Activated T-helper 1 cell treated with anti-CD3 and anti-CD28 coated beads, Interleukin-12 subunit alpha, Interleukin-12 subunit beta, Interleukin-2, Interleukin-4 antibody, amounts not matched to agents 30 ng/mL and 10 ng/mL and 1 ng/mL, durations not matched to agents 14 hours and 24 hours and 36 hours (primary cell): ENCODE measurements at places on chromosomes 11 and 22.

DNA sequence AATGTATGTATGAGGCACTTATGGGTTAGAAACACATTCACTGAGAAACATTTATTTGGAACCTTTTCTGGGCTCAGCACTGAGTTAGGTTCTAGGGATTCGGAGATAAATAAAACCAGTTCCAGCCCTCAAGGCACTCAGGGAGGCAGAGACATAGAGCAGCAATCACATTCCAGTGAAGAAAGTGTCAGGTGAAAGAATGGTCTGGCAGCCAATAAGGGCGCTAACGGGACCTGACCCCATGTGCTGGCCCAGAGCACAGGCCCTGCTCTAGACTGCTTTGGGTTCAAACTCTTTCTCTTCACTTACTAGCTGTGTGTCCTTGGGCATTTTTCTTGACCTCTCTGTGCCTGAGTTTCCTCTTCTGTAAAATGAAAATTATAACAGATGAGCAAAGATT is 146.0 kb upstream of the SYT13 start:
- DNase-seq: no peak

GRCh38 chr22:19719050-19719482 is 4.3 kb upstream of the GP1BB start:
- no peak for DNase-seq

- no peak for DNase-seq
Observed at GRCh38 chr11:30147293-30147692, 83.5 kb upstream of the FSHB start.

DNA sequence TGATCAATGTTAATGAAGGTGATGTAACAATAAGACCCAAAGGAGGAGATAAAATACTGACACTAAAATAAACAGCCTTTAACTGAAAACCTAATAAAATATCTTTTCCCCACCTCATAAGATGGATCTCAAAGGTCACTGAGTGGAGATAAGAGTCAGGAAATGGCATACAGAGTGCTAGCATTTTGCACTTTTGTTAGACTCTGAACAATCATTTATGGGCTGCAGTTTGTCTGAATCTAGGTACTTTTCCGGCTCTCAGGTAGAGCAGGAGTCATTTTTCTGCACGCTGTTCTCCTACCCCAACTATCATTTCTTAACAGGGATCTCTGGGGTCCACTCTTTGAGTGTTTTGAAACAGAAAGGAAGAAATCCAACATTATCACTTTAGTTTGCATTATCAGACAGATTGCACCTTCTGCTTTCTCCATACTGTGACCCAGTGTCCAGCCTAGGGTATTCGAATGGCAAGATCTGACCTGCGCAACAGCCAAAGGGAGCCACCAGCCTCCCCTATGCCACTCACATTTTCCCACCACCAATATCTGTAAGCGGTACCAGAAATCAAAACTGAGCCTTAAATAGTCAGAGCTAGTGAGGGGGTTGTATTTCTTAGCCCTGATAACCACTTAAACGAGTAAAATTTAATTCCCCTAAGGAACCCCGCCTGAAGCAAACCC is 863 bp downstream of the SIAE start:
- no peak for DNase-seq

DNA sequence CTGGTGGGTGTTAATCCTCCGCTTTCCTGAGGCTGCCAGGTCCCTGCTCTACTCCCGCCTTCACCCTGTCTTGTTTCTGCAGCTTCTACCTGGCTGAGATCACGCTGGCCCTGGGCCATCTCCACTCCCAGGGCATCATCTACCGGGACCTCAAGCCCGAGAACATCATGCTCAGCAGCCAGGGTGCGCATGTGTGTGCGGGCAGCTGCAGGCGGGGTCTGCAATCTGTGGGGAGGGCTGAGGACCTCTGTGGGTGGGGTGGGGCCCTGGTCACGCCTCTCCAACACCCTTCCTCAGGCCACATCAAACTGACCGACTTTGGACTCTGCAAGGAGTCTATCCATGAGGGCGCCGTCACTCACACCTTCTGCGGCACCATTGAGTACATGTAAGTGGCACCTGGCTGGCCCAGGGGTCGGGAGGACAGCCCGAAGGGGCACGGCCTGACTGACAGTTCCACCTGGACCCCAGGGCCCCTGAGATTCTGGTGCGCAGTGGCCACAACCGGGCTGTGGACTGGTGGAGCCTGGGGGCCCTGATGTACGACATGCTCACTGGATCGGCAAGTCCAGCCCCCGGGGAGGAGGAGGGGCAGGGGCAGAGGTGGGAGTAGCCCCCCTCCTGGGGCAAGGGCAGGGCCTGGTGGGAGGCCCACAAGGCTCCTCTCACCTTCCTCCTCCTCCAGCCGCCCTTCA is 4.5 kb downstream of the RPS6KB2 start:
- DNase-seq: no peak

- no peak for DNase-seq
Observed at GRCh38 chr22:50276143-50276542, 6.0 kb upstream of the MAPK11 start.

GRCh38 chr11:95968585-95968984 is 44.7 kb upstream of the MTMR2 start:
- DNase-seq: no peak

DNA sequence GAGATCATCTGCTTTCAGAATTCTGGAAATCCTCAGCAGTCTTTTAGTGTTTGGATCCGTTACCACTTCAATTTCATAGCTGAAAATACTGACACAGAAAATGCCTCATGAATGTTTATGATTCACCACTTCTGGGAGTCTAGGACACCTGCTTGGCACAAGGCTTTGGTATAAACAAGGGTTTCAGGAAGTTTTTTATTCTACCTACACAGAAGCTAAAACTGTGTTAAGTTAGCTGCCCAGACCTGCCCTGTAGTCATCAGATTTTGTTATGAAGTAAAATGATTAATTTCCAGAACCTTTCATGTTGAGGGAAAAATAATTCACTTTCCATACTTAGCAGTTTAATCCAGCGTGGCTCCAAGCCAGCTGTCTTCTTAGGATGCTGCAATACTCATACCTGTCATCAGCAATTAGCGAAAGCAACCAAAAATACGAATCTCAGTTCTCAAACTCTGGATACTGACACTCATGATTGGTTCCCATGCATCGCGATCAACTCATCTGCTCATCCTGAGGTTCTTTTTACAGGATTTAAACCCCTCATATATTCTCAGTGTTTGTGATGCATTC is 458.5 kb upstream of the CCDC90B start:
- DNase-seq: no peak
